Left renal pelvis (tissue), 4 donors: ENCODE measurements at places on chromosomes 16 and 17. TPM values are rescaled to one million over a fixed set of nuclear protein-coding genes. Genes with fewer than 3 reads are reported as not detected.

PIK3R5 gene
- polyA plus RNA-seq, result 1.0 TPM

RAB26 gene
- 2.7 TPM for polyA plus RNA-seq

HOXB7 gene
- 34.9 TPM for polyA plus RNA-seq

ATP1B2 gene
- polyA plus RNA-seq, result 18.3 TPM

KCNH4 gene
- 0.04 TPM for polyA plus RNA-seq

TEPSIN gene
- 17.2 TPM for polyA plus RNA-seq

SEZ6 gene
- 0.40 TPM for polyA plus RNA-seq

- DNase-seq, result no peak
Observed at GRCh38 chr17:4942760-4943508, 2.9 kb downstream of the RNF167 start.

GRCh38 chr17:32928586-32929535 lies 908 bp downstream of the TMEM98 start:
- DNase-seq, result peak; percentile 32

DNA sequence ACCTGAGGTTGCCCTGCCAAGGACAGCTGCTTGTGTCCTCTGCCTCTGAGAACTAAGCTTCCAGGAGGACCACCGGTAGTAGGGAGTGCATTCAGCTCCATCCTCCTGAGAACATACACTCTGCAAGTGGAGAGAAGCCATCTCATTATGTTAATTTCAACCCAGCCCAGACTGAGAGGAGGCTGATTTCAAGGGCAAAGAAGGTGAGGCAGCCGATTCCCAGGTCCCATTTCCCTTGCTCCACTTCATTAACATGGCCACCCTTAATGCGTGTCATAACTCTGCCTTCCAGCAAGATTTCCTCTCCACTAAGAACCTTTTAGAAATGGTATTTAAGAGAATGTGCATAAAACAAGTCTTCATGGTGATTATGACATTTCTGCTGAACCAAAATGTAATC lies 72.5 kb downstream of the CDH13 start:
- DNase-seq, result no peak
